Camera-type eye (tissue), 1 donor: ENCODE measurements at places on chromosomes 3 and 15. TPM values are rescaled to one million over a fixed set of nuclear protein-coding genes. Genes with fewer than 3 reads are reported as not detected.

Gene RFT1
- total RNA-seq, result 16.8 TPM

Gene SGO1
- total RNA-seq, result 6.6 TPM

Gene SCAANT1
- total RNA-seq, result not detected

Gene EPB42
- total RNA-seq, result 5.3 TPM

Gene PLSCR2
- not detected for total RNA-seq

Gene MAP1A
- total RNA-seq, result 26.2 TPM

Gene ST8SIA2
- 18.9 TPM for total RNA-seq

Gene DCLK3
- 1.6 TPM for total RNA-seq

Gene ARGFX
- total RNA-seq, result not detected

Gene TUSC7
- not detected for total RNA-seq

Gene SPATA16
- total RNA-seq, result not detected

Gene PLA2G4D
- not detected for total RNA-seq

Gene NEO1
- total RNA-seq, result 83.9 TPM

Gene SLC22A14
- total RNA-seq, result 0.16 TPM

Gene CNTN6
- 12.5 TPM for total RNA-seq

Gene OXTR
- 1.4 TPM for total RNA-seq

Gene MYZAP
- total RNA-seq, result 2.9 TPM
